ENCODE measurements at places on chromosomes 5 and 9. TPM values are rescaled to one million over a fixed set of nuclear protein-coding genes. Genes with fewer than 3 reads are reported as not detected.

GRCh38 chr5:53825016-53825415 lies 264.6 kb downstream of the NDUFS4 start:
- H3K27me3 ChIP-seq: no peaks in the 10 kb centered on the region
- no peaks in the 10 kb centered on the region for H3K4me1 ChIP-seq
- DNase-seq: no peak

DNA sequence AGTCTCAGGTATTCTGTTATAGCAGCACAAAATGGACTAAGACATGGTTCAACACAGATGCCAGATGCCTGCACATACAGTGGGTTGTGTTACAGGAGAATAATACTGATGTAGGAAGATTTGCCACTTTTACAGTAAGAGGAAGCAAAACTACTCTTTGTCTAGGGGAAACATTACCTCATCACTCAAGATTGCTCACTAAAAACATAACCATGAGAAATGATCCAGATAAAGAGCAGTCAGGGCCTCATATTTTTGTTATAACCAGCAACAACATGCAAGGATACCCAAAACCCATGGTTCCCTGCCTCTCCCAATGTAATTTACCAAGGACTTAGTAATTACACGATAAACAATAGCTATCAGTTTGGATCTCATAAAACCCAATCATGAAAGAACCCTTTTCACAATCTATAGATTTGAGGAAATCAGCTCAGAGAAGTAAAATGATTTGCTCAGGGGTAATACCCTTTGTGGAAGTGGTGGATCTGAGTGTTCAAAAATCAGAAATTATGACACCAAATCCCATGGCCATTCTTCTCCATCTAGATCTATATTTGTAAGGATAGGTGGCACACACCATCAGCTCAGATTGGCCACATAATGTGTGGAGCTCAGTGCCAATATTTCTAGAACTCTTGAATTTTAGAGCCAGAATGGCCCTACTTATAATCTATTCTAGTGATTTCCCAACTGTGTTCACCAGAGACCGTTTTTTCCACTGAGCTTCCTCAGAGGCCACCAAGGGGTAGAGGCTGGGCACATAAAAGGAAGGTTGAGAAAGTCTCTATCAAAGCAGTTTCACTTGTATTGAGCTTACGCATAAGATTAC lies 27.8 kb downstream of the DPYSL3 start:
- H3K4me1 ChIP-seq: no peaks in the 10 kb centered on the region
- no peak for DNase-seq

DNA sequence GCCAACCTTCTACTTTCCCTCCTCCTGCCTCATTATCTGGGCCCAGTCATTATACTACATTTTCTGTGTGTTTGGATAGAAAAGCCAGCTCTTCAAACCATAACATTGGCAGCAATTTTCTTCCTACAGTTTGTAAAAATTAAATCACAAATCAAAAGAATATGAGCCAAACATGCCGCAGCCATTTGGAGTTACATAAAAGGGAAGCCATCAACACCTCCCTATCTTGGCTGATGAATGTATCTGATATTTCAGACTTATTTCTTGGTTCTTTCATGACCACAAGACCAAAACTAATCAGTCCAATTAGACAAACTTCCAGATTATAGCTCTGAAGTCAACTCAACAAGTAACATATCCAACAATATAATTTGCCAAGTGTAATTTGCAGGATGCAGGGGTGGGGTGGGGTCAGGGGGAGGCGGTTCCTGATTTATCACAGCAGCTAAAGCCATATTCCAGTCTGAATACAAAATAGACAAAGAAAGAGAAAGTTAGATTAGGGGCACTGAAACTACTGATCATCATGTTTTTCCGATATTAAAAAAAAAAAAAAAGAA lies 89.4 kb upstream of the CNTLN start:
- H3K27me3 ChIP-seq: no peaks in the 10 kb centered on the region
- no peaks in the 10 kb centered on the region for H3K36me3 ChIP-seq
- no peaks in the 10 kb centered on the region for H3K4me1 ChIP-seq
- H3K27ac ChIP-seq: no peak overlapping the region
- H3K4me3 ChIP-seq: no peak overlapping the region
- DNase-seq: no peak

GRCh38 chr9:121672213-121672612 lies 20.8 kb downstream of the DAB2IP start:
- H3K4me1 ChIP-seq: no peaks in the 10 kb centered on the region
- no peaks in the 10 kb centered on the region for H3K27me3 ChIP-seq
- no peak overlapping the region for H3K4me3 ChIP-seq
- DNase-seq: no peak

GRCh38 chr9:69180670-69181069 lies 6.6 kb downstream of the TJP2 start:
- peaks cover 57% of the 10 kb centered on the region for H3K4me1 ChIP-seq
- DNase-seq: peak; percentile 78
- H3K4me3 ChIP-seq: no peak overlapping the region
- H3K36me3 ChIP-seq: no peaks in the 10 kb centered on the region
- H3K27ac ChIP-seq: peak overlapping the region; percentile 73

- no peaks in the 10 kb centered on the region for H3K36me3 ChIP-seq
- no peaks in the 10 kb centered on the region for H3K4me1 ChIP-seq
- H3K4me3 ChIP-seq: no peak overlapping the region
- DNase-seq: no peak
- no peak overlapping the region for H3K27ac ChIP-seq
- H3K27me3 ChIP-seq: no peaks in the 10 kb centered on the region
These were observed 20.1 kb downstream of the PTCH1 start for GRCh38 chr9:95496687-95497086.

GRCh38 chr5:38497946-38498345 lies 58.5 kb downstream of the LIFR start:
- DNase-seq: no peak
- peaks cover 5% of the 10 kb centered on the region for H3K36me3 ChIP-seq
- H3K27me3 ChIP-seq: no peaks in the 10 kb centered on the region
- H3K4me1 ChIP-seq: no peaks in the 10 kb centered on the region
- no peak overlapping the region for H3K4me3 ChIP-seq
- H3K27ac ChIP-seq: no peak overlapping the region

DNA sequence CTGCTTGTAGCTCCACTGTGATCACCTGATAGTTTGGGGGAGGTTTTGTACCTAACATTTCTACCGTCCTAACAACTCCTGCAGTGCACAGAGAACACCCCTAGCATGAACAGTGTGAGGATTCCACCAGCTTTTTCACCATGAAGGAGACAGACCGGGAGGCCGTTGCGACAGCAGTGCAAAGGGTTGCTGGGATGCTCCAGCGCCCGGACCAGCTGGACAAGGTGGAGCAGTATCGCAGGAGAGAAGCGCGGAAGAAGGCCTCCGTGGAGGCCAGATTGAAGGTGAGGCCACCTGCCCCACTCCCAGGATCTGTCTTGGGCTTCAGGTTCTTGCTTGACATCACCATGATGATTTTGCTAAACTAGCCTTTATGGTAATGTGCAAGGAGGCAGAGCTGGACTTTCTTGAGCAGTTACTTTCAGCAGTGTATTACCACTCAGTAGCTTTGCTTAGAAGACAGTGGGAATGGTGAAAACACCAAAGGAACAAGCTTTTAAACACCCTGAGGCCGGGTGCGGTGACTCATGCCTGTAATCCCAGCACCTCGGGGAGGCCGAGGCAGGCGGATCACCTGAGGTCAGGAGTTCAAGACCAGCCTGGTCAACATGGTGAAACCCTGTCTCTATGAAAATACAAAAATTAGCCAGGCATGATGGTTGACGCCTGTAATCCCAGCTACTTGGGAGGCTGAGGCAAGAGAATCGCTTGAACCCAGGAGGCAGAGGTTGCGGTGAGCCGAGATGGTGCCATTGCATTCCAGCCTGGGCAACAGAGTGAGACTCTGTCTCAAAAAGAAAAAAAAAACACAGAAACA lies 3.3 kb downstream of the EXOC3 start:
- H3K27me3 ChIP-seq: no peaks in the 10 kb centered on the region
- peaks cover 13% of the 10 kb centered on the region for H3K4me1 ChIP-seq
- no peak overlapping the region for H3K27ac ChIP-seq
- H3K4me3 ChIP-seq: no peak overlapping the region
- no peak for DNase-seq

- DNase-seq: no peak
- no peaks in the 10 kb centered on the region for H3K27me3 ChIP-seq
- H3K27ac ChIP-seq: no peak overlapping the region
- H3K4me1 ChIP-seq: no peaks in the 10 kb centered on the region
These were observed 732.7 kb downstream of the SEMA5A start for GRCh38 chr5:8813180-8813579.

GRCh38 chr5:161600156-161600555 lies 53.6 kb upstream of the GABRB2 start:
- DNase-seq: no peak
- H3K4me1 ChIP-seq: no peaks in the 10 kb centered on the region
- H3K4me3 ChIP-seq: no peak overlapping the region
- H3K36me3 ChIP-seq: no peaks in the 10 kb centered on the region

DNA sequence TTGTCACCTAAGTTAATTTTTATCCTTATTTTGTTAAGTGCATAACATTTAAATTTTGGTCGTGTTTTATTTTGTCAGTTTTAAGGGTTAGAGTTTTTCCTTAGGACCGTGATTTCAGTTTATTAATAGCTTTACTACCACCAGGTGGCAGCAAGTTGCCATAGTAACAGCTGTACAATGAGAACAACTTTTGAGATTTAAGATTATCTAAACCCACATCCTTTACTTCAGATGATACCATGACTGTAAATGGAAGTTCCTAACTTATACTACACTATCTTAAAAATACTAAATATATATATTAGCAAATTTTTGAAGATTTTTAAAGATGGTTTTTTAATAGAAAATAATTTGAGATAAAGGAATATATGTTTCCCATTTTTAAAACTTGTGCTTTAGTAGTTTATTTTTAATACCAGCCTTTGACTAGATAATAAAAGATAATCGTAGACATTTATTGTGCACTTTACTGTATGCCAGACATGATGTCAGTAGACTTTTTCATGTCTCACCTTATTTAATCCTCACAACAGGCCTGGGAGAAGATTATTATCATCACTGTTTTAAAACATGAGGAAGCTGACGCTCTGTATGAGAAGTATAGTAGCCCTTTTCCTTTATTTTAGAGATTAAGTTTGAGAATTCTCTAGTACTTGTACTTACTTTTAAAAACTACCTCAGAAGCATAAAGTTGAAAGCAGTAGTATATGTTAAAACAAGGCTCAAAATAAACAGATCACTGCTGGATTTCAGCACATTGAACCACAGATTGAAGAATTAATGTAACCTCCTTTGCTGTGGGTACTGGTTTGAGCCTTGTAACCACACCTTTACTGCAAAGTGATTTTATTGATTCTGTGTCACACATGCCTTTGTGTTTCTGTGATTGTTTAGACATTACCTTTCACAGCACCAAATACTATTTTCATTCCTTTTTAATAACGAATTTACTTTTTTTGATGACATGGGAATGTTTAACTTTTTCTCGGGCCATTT lies 27.5 kb downstream of the SREK1 start:
- DNase-seq: no peak
- no peak overlapping the region for H3K27ac ChIP-seq
- H3K4me3 ChIP-seq: no peak overlapping the region
- no peaks in the 10 kb centered on the region for H3K27me3 ChIP-seq
- H3K36me3 ChIP-seq: peaks cover 70% of the 10 kb centered on the region

DNA sequence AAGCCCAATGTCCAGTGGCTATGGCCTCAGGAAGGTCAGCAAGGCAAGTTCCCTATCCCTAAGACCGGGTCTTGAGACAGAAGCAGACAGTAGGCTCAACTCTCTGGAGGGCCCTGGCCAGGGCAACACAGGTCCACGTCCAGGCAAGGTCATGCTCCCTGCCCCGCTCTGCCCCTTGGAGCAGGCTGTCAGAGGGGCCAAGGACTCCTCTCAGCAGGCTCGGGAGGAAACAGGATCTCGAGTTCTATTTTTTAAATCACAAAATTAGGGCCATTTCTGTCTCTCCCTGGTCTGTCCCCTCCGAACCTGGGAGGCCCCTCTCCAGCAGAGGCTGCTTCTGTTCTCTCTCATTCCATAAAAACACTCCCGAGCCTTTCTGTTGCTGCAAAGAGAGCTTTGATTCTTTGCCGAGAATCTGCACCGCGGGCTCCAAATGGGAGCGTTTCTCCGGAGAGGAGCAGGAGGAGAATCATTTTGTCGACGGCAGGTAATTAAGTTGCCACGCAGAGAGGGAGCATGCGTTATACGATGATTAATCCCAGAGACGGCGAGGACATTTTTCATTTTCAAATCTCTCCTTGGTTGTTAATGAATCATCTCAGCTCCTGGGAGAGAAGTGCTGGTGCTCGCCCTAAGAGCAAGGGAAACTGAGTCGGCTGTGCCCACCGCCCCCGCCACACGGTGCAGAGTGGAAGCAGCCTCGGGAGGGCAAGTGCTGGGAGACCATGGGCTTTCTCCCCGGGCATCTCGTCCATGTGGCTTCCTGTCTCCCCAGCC lies 24.5 kb upstream of the FCN1 start:
- DNase-seq: no peak
- H3K36me3 ChIP-seq: no peaks in the 10 kb centered on the region
- no peak overlapping the region for H3K27ac ChIP-seq
- no peaks in the 10 kb centered on the region for H3K4me1 ChIP-seq

DNA sequence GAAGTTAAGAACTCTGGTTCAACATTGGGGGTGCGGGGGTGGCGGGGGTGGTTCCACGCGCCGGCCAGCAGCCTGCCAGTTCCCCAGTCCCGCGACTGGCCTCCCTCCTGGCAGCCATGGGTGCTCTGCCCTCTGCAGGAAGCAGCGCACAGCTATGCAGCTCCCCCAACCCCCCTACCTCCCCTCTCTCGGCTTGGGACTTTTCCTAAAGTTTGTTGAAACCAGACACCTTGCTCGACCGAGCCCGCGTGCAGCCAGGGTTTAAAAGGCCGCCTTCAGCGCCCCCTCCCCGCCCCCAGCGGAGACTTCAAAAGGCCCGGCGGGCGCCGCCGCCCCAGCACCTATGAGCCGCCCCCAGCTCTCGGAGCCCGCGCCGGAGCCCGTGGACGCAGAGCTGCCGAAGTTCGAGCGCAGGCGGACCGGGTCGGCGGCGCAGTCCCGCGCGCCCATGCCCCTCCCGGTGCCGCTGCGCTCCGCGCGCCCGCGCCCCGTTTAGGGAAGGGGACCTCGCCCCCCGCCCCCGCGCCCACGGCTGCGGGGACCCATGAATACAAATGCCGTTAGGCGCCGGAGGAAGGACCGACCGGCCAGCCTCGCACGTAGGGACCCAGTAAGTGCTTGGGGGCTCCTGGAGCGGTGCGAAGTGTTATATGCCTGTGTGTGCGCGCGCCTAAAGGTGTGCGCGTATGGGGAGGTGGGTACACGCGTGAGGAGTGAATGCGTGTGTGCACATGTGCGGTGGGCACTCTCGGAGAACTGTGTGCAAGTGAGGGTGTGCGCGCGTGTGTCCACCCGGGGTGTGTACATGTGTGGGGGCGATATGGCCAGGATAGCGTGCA lies 1.4 kb upstream of the COL27A1 start:
- H3K4me1 ChIP-seq: peaks cover 4% of the 10 kb centered on the region
- H3K4me3 ChIP-seq: peak overlapping the region; percentile 51
- H3K27me3 ChIP-seq: peaks cover 2% of the 10 kb centered on the region
- H3K27ac ChIP-seq: no peak overlapping the region

LOX gene
- 0.62 TPM for total RNA-seq

PHF24 gene
- 0.08 TPM for total RNA-seq

PCDHGA4 gene
- total RNA-seq: 0.69 TPM

CD72 gene
- total RNA-seq: 0.72 TPM

CARD9 gene
- total RNA-seq: 1.7 TPM

PCDHA1 gene
- total RNA-seq: not detected

SPZ1 gene
- not detected for total RNA-seq

Data from Panc1 (cell line).